ENCODE measurements at places on chromosomes 5 and 9.
A peak's percentile ranks its signal among the peaks of the same experiment; 100 is the strongest.

GRCh38 chr5:32777733-32778132 lies 66.6 kb downstream of the NPR3 start:
- DNase-seq: no peak

GRCh38 chr5:168327451-168327850 lies 36.0 kb downstream of the WWC1 start:
- no peak for DNase-seq

GRCh38 chr9:136720251-136720897 lies 8.0 kb downstream of the DIPK1B start:
- no peak for DNase-seq

DNA sequence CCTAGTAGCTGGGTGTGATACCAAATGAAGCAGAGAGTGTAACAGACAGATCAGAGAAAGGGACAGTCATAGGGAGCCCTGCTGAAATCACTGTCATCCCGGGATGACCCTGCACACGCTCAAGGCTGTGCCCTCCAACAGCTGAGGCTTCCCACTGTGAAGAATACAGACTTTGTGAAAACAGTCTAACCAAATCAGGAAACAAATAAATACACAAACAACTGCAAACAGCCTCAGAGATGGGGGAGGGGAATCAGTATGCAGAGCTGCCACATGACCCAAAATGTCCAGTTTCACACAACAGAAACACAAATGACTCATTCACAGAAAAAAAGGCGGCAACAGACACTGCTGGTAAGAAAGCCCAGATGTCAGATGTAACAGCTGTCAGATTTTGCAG lies 101.9 kb downstream of the ADAMTS2 start:
- DNase-seq: no peak

GRCh38 chr5:33894566-33894965 lies 2.8 kb upstream of the ADAMTS12 start:
- no peak for DNase-seq

DNA sequence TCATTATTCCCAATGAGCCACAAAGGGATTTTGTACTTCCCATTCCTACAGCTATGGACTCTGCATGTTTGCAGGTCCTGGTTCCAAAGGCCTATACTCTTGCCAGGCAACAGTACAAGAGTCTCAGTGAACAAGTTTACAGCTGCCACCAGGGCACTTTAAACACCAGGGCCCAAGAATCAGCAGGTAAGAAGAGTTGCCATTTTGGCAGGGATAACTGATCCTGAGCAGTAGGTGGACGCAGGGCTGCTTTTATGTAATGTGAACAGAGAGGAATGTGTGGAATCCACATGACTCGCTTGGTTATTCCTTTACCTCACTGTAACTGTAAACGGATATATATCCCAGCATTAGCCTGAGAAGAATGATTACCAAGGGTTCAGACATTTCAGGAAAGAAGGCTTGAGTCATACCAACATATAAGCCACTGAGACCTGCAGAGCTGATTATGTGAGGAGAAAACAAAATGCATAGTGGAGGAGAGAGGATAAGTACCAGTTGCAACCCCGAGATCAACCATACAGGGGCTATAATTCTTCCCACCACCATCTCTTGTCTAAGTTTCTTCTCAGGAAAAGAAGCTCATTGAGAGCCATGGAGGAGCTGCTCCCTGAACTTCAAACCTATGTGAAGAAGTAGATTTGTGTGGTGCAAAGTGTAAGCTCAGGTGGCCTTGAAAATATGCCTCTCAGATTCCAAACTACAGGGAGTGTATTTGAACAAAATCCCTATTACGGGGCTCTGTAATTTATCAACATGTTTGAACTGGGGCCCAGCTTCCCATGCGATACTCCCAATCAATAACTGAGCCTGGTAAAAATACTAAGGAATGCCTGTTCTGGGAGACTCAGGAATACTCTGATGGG lies 24.6 kb downstream of the RAPGEF6 start:
- DNase-seq: no peak

DNA sequence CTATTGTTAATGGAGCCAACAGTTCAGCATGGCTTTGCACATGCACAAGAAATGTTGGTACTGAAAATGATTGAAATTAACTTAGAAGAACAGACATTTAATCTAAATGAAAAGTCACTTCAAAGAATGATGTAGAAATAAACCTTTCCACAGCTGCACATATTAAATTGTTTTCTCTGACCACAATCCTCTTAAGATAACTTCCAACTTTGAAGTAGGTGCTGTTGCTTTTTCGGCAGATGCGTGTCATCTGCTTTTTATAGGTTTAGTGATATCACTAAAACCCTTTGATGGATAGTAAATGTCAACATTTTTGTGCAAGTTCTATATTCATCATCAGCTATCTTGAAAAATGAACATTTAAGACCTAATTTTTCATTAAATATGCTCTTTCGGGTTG lies 25.3 kb upstream of the SLC1A3 start:
- DNase-seq: no peak

DNA sequence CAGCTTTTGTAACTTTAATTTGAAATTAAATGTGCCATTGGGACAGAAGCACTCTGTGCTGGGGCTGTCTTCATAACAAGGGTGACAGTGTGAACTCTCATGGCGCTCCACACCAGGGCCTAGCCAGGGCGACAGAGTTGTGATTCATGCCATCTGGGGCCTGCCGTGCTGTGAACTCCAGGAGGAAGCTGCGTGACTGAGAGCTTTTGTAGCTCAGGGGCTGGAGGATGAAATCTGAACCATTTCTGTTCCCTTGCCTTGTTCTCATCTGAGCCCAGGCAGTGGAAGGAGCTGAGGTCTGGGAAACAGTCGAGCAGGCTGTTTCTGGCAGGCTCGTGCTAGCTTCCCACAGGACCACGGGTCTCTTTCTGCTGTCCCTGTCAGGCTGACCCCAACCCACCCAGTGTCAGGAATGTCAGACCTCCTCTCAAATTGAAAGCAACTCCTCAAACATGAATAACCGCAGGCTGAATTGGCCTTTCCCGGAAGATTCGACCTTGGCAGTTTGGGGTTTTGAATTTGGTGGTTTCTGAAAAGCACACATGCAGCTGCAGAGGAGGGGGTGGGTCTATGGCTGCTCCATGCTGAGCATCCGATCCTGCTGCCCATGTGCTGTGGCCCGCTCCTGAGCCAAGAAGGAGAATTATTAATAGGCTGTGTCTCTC lies 69.2 kb upstream of the RPS23 start:
- DNase-seq: no peak

GRCh38 chr9:130468566-130468965 lies 23.8 kb downstream of the ASS1 start:
- no peak for DNase-seq

- DNase-seq: no peak
Measured at GRCh38 chr5:150340614-150341255, 16.8 kb upstream of the TCOF1 start.

GRCh38 chr5:173594061-173594460 lies 22.4 kb downstream of the BOD1 start:
- no peak for DNase-seq

DNA sequence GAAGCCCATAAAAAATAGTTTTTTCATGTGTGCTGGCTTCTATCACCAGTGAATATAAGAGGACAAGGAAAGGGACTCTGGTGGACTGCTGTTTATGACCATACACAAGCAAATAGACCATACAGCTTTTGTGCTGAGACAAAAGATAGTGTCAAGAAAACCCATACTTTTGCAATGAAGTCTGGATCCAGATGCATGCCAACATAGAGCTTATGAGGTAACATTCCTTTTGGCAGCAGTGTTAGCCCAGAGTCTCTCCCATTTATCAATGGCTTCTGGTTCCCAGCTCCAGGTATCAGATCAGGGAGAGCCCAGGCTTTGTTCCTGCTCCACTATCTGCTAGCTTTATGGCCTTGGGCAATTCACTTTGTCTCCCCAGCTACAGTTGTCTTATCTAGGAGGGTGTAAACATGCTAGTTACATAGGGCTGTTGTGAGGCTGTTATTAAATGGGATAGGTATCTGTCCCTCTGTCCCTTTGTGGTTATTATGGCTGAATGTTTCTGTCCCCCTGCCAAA lies 55.6 kb downstream of the CCDC192 start:
- DNase-seq: no peak

DNA sequence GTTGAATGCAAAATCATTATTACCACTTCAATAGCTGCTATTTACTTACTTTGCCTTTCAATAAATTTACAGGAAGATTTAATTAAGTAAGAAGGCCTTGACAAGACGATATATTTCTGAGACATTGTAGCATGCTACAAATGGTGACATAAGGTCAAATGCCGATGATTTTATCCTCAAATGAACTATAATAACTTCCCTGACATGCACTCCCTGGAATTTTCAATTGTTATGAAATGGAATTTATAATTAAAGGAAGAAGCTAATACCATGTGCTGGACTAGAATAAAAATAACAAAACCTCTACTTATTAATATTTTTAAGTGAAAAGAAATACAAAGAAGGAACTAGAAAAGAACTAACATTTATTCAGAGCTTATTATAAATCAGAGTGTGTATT lies 30.2 kb upstream of the ITGA1 start:
- no peak for DNase-seq

GRCh38 chr5:133225671-133226152 lies 173.9 kb downstream of the HSPA4 start:
- DNase-seq: peak; percentile 44

DNA sequence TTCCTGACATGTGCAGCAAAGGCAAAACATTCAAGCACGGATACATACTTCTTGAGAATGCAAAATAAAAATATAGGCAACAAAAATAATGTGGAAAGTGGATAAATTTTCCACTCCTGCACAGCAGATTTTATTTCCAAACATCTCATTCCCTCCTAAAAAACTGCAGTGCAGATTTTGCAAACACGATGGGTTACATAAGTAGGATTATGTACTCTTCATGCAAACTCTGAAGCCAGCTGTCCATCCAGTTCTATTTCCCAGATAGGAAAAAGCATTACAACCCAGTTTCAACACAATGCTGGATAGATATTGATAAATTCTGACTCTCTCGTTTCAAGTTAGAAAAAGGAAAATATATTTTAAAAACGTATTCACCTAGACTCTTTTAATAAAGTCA lies 52.7 kb upstream of the CCNG1 start:
- DNase-seq: no peak

DNA sequence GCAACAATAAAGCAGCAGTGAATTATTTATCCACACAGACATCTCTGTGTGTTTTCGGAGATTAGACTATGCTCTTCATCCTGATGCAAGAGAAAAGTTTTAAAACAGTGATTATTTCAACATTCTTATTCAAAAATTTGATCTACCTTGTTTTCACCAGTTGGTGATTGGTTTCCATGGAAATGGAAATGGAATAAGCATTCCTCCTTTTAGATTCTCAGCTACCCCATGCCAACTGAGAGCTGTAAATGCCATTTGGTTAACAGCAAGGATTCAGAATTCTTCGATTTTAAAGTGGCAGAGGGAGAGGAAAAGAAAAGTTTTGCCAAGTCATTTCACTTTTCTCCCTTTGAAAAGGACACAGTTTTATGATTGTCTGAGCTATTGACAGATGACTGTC lies 154.7 kb downstream of the PCSK5 start:
- no peak for DNase-seq

DNA sequence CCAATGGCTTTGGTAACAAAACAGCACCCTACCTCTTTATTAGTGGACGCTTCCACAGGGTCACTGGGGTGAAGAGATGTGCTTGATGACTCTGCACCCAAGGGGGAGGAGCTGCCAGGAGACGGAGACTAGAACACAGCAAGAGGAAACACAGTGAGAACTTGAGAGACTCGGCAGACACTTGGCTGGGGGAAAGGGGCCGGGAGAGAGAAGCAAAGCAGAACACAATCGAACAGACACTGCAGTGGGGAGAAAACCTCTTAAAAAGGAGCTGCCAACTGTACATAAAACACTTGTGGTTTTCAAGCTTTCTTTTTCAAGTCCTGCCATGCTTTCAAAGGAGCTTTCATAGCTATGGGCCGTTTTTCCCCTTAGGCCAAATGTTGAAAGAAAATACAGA lies 151.0 kb downstream of the ENTREP1 start:
- DNase-seq: no peak

GRCh38 chr5:99369797-99370593 lies 441.2 kb upstream of the CHD1 start:
- DNase-seq: no peak

DNA sequence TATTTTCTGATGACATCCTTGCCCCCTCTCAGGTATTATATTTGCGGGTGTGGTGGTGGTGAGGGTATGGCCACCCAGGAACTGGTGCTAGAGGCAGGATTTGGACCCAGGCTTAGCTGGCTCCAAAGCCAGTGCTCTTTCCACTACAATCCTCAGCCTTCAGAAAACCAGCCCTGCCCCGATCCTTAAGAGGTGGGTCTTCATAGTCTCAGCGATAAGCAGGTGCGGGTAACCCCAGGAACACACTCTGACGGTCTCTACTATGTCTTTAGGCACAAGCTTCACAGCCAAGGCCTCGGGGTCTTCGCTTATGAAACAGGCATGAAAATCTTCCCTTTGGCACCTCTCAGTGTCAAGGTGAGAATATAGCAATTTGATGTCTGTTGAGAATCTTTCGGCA lies 169.3 kb downstream of the FGF18 start:
- no peak for DNase-seq

- no peak for DNase-seq
Measured at GRCh38 chr5:7759951-7760580, 90.9 kb downstream of the CFAP90 start.

DNA sequence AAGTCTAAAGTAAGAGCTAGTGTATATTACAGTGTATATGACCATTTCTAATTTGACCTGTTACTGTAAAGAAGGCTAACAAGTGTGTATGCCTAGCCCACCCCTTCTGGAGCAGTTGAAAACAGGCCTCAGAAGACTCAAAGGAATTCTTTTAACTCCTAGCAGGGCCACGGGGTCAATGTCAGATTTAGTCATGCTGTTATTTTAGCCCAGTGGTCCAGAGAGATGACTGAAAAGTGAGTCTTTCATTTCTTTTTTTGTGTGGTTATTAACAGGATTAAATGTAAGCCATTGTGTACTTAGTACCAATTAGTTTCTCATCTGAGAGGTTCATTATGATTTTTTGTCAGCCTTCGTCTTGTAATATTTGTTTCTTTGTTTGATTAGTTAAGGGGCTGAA lies 24.4 kb downstream of the ZCCHC7 start:
- no peak for DNase-seq

Data from NCI-H526 (cell line).